ENCODE measurements at places on chromosomes 11 and 22.

DNA sequence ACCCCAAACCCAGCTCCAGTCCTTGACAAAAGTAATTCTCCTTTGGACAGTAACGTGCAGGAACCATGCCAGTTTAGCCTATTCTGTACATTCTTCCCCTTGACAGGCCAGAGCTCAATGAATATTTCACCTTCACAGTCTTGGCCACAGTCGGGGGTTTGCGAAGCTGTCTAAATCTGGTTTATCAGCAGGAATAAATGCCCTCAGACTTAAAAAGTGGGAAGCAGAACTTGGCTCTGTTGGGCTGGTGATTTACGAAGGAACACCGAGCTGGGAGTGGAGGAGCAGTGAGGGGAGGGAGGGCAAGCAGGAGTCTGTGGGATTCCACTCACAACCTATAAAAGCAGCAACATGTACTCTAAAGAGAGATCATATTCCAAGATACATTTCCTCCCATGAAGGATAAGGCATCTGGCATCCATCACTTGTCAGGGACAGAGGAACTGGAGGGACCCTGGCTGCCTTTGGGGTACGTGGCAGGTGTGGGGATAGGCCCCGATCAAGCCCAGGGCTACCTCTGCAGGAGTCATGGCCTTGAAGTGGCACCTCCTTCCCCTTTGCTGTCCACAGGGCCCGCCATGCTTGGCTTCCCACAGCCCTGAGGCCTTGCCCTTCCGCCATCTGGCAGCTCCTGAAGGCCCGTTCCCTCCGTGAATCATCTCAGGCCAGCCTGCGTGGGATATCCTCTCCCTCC is 154.3 kb downstream of the ADAMTS15 start:
- no peak for DNase-seq

- no peak for DNase-seq
These were observed 82.2 kb upstream of the SUSD2 start for GRCh38 chr22:24099071-24099470.

- no peak for DNase-seq
These were observed 9.6 kb downstream of the TPH1 start for GRCh38 chr11:18036456-18036855.

DNA sequence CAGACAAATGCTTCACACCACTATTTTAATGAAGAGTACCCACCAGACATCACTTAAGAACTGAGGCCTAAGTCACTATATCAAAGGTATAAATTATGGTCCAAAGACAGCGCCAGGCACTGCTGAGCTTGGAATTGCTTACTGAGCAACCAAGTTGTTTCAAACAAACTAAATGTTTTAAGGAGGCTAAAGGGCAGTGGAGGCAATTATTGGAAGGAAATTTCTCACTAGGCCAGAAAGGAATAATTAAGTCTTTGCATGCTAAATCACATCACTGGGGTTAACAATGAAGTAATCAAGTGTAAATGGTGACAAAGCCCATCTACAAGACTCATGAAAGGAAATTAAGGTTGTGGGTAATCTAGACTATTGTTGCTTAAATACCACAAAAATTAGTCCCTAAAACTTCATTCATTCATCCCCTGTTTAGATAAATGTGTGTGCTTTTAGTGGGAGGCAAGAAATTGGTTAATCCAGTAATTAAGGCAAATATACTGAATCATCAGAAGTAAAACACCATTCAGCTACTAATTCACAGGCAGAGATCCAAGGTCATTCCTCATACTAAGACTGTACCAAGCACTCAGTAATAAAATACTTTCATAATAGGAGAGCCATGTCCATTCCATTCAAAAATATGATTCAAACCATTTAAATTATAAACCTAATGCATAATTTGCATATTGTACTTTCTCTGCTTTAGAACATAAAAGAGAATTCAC is 21.2 kb downstream of the LGR4 start:
- no peak for DNase-seq

DNA sequence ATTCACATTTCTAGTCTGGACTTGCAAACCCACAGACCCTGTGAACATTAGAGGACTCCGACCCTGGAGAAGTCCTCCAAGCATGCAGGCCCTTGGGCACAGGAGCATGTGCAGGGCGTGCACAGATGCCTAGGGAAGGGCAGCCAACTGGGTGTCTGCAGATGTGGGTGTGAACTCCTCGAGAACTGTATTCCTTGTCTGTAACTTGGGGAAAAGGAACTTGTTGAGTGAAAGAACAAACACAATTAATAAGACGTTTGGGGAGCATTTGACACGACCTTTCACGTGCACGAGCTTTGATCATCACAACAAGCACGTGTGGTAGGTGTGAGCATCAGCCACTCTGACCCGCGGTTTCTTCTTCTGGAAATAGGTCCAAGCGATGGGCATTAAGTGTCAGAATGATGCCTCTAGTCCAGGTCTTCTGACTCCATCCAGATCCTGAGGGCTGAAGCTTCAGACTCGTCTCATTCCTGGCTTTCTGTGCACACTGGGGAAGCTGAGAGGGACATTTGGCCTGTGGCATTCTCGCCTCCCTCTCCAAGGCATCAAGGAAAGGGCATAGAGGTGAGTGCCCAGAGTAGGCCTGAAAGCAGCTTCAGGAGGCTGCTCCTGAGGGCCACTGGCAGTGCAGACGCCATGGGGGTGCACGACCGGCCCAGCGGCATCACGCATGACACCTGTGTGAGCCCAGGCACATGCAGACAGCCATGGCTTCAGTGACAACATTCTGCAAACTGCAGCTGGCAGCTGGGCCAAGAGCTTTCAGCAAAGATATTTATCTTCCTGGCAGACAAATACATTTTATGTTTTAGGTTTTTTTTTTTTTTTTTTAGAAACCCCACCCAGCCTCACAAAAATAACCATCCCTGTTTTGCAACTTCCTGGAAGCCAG is 32.5 kb downstream of the ALX4 start:
- no peak for DNase-seq

- no peak for DNase-seq
These were observed 189.6 kb downstream of the ST3GAL4 start for GRCh38 chr11:126545057-126545555.

- DNase-seq = peak; percentile 32
These were observed 5.7 kb downstream of the PIK3IP1 start for GRCh38 chr22:31286360-31287255.

- no peak for DNase-seq
These were observed 26.1 kb downstream of the CD82 start for GRCh38 chr11:44591557-44591956.

GRCh38 chr11:20609727-20610707 is 10.6 kb downstream of the SLC6A5 start:
- DNase-seq = peak; percentile 16

DNA sequence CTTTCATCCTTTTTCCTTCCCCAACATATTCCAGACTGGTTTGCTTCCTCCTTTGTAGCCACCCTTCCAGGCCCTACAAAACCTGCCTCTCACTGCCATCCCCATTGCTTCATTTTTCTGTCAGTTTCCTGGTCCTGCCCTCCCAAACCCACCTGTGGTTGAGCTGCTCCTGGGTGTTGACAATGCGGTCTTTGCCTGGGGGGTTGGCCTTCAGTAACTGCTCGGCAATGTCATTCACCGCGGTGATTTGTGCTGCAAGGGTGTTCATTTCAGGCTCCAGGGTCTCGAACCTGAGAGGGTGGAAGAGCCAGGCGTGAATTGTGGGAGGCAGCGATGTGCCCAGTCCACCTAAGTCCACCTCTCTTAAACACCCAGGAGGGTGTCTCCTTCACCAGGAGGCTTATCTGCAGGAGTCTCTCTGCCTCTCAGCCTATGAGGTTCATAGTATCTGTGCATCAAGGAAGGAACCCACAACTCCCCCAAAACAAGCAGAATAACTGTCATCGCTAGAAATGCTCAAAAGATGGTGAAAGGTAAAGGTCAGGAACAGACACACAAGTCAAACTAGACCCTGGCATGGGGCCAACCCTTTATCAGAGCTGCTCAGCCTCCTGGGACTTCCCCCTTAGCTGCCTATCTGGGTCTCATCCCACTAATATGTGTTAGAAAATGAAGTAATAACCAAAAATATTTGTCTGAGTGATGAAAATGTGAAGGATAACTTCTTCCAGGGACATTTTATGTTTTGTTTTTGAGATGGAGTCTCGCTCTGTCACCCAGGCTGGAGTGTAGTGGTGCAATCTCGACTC is 23.9 kb upstream of the RBM4B start:
- no peak for DNase-seq

All from activated T-helper 9 cell treated with anti-CD3 and anti-CD28 coated beads, Interleukin-2, amount 50 U/mL, for 16 hours (primary cell).